Brain microvascular endothelial cell (primary cell): ENCODE measurements at places on chromosomes 13 and 19.
A peak's percentile ranks its signal among the peaks of the same experiment; 100 is the strongest.

GRCh38 chr13:31638577-31638976 is 100.7 kb upstream of the RXFP2 start:
- DNase-seq = peak; percentile 78

- DNase-seq = no peak
Measured at GRCh38 chr13:38743466-38743865, 56.6 kb downstream of the FREM2 start.

DNA sequence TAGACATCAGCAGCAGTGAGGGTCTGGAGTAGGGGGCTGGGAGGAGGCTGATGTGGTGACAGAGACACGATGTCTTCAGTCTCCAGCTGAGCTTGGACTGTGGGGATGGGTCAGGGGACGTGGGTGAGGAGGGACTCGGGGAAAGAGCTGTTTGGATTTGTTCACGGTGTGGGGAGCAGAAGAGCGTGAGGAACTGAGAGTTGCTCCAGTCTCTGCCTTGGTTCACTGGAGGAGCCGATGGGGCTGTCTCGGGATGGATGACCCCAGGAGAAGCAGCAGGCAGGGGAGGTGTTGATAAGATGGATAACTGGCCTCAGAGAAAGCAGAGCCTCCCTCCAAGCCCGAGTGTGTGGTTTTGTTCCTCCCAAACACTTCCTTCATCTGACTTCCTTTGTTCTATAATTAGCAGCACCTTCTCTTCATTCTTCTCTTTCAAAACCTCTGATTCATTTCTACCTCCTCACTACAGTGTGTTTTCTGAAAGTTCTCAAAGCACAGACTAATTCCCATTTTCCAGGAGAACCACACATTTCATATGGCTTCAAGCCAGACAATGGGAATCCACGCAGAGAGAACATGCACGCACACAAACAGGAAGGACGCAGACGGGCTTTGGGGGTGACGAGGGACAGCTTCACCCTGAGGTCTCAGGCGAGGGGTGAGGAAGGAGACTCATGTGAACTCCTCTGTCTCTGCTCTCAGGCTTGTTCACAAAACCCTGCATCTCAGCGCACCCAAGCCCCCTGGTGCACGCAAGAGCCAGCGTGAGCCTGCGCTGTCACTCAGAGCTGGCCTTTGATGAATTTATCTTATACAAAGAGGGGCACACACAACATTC is 18.6 kb downstream of the LAIR2 start:
- no peak for DNase-seq

DNA sequence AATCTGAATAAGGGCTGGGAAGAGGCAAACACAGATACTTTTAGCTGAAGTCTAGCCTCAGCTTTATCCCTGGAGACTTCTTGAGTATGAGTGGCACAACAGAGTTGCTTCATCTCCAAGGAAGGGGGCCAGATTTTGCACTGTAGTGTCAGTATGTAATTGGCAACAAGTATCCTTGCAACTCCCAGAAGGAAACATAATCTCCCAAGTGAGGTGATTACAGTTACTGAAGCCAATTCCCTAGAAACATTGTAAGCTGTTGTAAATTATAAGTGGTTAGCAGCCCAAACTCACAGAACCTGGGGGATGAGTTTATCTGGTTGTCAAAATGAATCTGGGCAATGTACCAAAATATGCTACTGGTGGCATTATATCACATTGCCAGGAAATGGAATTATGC is 2065.7 kb upstream of the PCDH20 start:
- DNase-seq = peak; percentile 4

- DNase-seq = no peak
Measured at GRCh38 chr13:52377898-52378297, 28.1 kb downstream of the THSD1 start.

GRCh38 chr19:33248954-33249613 is 23.4 kb upstream of the SLC7A10 start:
- no peak for DNase-seq

GRCh38 chr19:35030257-35031071 is at the start of gene SCN1B:
Gene SCN1B (plus strand): TSS chr19:35030470. CDS start chr19:35030821, 351 bp downstream.
- peak; percentile 46 for DNase-seq

DNA sequence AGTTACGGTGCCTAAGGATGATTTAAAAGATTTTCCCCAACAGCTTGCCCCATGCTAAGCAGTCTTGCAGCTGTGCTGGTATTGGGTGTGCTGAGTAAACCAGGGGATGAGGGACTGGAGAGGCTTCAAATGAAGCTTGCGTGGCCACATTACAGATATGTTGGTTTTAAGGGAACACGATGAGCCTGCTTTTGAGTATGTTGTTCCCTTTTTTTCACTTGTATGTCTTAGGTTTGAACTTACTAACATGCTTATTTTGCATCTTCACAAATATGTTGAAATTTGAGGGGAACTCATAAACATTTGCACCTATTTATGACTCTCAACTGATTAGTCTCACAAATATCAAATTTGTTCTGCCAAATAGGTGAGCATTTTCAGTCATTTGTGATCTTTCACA is 2.0 kb upstream of the IL17D start:
- DNase-seq = no peak

- no peak for DNase-seq
Measured at GRCh38 chr19:48648134-48648533, 2.1 kb upstream of the CA11 start.
